Activated effector memory CD4-positive, alpha-beta T cell treated with Interleukin-2 at 50 U/mL for 16 hours (primary cell): ENCODE measurements at places on chromosomes 11 and 22.

DNA sequence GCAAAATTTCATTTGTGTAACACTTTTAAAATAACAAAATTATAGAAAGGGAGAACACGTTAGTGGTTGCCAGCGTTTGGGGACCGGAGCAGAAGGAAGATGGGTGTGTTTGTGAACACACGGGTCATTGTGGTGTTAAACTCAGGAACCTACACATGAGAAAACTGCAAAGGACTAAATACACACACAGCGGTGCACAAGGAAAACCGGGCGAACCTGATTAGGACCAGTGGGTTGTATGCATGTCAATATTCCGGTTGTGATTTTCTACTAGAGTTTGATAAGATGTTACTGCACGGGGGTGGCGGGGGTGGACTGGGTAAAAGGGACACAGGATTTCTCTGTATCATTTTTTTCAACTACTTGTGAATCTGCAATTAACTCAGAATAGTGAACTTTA, 351.2 kb downstream of the OPCML start:
- DNase-seq = no peak

GRCh38 chr11:3030289-3031070, 26.7 kb downstream of the CARS1 start:
- DNase-seq = no peak

DNA sequence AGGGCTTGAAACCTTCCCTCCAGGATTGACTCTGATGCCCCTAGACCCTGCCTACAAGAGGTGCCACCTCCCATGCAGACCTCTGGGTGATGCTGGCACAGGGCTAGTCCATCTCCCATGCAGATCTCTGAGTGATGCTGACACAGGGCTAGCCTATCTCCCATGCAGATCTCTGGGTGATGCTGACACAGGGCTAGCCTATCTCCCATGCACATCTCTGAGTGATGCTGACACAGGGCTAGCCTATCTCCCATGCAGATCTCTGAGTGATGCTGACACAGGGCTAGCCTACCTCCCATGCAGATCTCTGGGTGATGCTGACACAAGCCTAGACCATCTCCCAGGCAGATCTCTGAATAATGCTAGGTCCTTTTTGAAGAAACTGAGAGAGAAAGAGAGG, 321.7 kb downstream of the NTM start:
- DNase-seq = no peak

DNA sequence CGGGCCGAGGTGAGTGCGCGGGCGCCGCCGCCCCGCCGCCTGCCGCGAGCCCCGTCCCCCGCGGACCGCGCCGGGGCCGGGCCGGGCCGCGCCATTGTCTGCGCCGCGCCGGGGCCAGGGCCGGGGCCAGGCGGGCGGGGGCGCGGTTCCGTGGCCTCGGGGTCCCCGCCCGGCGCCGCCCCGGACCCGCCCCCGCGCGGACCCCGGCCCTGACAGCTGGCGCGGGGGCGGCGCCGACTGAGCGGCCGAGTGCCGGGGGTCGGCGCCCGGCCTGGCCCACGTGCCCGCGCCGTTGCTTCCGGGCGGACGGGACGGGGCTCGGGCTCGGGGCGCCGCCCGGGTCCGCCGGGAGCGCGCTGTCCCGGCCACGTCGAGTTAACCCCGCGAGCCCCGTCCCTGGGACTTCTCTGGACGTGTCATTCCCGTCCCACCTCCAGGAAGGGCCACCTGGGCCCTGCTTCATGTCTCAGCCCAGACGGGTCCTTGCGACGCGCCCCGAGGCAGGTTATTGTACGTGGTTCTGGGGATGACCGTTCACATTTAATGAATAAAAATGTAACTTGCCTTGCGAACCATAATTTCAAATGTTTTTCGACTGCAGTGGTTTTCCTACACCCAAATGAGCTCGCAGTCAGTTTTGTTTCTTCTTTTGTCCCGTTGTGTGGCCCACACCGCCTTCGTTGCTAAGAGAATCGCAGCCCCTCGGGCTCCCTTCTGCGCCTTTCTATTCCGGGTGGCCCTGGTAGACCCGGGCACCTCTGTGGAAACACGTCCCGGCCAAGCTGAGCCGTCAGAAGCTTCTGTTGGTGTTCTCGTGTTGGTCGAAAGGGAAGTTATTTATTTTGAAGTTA, 562 bp downstream of the ZBED4 start:
- no peak for DNase-seq
